ENCODE measurements at places on chromosomes 5 and 9.

DNA sequence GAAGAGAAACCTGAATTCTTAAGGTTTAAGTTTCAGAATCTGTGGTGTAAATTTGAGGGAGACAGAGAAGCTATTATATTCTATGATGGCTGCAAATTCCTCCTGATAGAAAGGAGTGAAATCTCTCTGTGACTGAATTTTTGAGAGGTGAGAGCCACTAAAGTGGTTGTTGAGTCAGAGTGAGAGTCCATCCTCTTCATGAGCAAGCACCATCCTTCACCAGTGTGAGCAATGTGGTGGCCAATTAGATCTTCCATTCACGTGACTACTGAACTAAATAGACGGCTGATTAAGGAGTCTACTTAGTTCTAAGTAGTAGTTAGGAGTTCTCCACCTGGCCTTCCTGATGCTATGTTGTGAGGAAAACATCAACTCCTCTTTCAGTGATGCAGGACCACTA, 147.8 kb upstream of the CCNH start:
- DNase-seq: no peak

- DNase-seq: no peak
Observed at GRCh38 chr5:6728011-6728794, 15.0 kb downstream of the TENT4A start.

- no peak for DNase-seq
Observed at GRCh38 chr5:77928776-77929300, 152.7 kb upstream of the TBCA start.

GRCh38 chr5:31194892-31195555, 1.5 kb downstream of the CDH6 start:
- no peak for DNase-seq

GRCh38 chr9:27880635-27881034, 307.4 kb upstream of the C9orf72 start:
- DNase-seq: no peak

All from hypothalamus (tissue), 51 donors.